ENCODE measurements at places on chromosomes 3 and 15.
A peak's percentile ranks its signal among the peaks of the same experiment; 100 is the strongest.

DNA sequence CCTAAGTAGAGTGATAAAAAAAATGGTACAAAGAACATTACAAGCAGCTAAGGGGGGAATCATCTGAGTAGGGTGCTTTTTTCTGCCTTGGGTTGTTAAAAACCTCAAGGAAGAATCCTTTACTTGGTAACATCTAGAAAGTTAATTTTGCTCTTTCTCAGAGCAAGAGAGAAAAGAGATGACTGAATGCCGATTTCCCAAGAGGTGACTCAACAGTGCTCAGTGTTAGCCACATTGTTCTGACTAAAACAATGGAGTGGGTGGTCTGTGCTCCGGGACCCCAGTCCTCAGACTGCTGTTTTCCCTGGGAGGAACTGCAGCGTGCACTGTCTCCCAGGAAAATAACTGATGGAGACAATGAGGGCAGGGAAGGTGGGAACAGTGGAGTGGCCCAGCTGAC, 41.1 kb upstream of the RASGRP1 start:
- DNase-seq: no peak

- no peak for DNase-seq
These were observed 943.6 kb downstream of the DIPK2A start for GRCh38 chr3:144915202-144915601.

- DNase-seq: no peak
These were observed 3.5 kb downstream of the ST6GAL1 start for GRCh38 chr3:186933816-186934215.

DNA sequence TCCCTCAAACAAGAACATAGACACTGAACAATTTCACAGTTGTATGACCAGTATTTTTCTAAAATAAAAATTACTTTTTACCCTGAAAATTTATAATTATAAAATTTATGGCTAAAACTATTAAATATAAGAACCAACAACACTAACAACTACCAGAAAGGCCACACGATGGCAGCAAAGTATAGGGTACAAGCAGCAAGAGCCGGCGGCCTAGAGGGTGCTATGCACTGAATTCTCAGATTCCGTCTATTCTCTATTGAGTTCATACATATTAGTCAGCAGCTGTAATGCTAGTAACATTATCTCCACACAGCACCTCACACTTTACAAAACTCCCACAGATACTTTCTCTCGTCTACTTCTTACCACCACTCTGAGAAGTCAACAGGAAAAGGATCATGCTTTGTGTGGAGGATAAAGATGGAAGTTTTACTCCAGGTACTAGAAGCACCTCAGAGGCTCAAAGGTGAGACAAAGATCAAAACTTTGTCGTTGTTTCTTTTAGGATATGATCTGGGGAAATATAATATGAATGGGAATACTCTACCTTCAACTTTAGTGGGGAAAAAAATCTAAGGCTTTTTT, 160.5 kb downstream of the FGF12 start:
- DNase-seq: peak; percentile 34

DNA sequence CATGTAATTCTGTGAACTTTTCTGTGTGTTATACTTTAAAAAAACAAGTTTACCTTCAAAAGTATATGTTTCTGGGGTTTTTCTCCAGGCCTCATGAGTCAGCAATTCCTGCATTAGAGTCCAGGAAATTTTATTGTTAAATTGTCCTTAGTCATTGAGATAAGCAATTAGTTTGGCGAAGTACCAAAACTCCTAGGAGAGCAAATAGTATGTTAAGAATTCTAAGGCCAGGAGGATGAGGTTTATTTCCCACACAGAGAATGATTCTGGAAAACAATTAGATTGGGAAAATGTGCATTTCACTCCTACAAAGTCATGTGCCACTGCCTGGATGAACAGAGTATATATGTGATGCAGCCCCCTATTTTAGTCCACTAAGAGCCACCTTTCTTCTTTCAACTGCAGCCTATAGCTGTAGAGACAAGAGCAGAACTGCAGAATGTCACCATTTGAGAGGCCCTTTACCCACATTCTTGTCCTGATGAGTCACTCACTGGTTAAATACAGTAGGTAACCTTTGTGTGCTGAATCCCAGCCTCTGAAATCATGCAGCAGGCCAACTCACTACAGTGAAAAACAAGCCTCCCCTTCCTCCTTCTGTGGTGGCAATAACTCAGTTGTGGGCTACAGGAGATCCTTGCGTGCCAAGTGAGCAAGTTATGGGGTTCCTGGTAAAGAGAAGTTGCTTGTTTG, 452.8 kb upstream of the THBS1 start:
- no peak for DNase-seq

GRCh38 chr3:28726840-28727239, 378.2 kb upstream of the AZI2 start:
- DNase-seq: no peak

DNA sequence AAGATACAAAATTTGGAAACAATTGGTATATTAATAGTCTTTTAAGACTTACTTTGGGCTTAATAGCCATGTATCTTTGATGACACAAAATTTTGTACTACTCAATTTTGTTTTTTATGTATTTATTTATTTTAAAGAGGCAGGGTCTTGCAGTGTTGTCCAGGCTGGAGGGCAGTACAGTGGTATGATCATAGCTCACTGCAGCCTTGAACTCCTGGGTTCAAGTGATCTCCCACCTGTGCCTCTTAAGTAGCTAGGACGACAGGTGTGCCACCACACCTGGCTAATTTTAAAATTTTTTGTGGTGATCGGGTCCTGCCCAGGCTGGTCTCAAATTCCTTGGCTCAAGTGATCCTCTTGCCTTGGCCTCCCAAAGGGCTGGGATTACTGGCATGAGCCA, 6.5 kb downstream of the SPRED1 start:
- no peak for DNase-seq

GRCh38 chr15:35693286-35693685, 147.3 kb upstream of the DPH6 start:
- DNase-seq: no peak

GRCh38 chr3:19063936-19064335, 84.4 kb upstream of the KCNH8 start:
- DNase-seq: no peak

DNA sequence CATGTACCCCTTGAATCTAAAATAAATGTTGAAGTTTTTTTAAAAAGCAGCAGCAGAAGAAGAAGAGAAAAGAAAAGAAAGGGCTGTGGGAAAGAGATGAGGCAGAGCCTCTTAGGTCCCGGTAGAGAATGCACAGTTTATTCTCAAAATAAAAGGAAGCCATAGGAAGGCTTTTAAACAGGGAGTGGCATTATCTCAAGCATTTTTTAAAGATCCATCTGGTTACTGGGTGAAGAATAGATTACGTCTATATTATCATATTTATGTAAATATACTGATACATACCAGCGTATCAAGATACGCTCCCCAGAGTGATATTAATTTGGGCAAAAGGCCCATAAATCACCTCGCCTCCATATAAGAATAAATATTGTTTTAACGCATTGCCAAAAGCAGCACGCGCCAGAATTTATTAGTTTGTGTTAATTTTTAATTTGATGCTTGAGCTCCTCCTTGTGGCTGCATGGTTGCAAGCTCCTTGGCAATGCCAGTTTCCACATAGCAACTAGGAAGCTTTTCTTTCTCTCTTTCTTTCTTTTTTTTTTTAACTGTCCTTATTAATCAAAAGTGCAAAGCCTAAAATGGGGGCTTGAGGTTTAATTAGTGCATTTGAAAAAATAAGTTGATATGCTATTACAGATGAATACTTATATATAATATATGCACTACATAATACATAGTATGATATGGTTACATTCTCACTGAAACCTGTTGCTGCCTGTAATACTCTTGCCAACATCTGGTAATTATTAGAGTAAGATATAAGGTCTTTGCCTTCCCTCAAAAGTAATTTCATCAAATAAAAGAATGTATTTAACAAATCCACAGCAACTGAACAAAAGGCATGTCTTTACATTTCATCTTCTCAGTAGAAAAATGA, 242.8 kb upstream of the UBE2E2 start:
- DNase-seq: no peak

DNA sequence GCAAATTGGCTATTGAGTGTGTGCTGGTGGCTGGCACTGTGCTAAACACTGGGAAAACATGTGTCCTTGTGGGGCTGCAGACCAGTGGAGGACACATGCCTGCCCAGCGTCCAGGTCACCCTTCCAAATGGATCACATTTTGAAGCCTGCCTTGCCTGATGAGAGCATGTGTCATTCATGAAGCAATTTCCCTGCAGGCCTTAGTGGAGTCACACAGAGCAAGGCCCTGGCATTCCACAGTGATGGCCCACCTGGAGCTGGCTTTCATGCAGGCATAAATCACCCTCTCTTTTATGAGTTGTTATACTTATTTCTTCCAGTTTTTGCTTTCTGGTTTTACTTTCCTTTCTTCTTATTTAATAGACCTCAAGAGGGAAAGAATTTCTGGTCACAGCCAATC, 219.5 kb downstream of the EPHB1 start:
- DNase-seq: no peak

GRCh38 chr3:43102773-43103480, 3.0 kb downstream of the POMGNT2 start:
- DNase-seq: no peak

DNA sequence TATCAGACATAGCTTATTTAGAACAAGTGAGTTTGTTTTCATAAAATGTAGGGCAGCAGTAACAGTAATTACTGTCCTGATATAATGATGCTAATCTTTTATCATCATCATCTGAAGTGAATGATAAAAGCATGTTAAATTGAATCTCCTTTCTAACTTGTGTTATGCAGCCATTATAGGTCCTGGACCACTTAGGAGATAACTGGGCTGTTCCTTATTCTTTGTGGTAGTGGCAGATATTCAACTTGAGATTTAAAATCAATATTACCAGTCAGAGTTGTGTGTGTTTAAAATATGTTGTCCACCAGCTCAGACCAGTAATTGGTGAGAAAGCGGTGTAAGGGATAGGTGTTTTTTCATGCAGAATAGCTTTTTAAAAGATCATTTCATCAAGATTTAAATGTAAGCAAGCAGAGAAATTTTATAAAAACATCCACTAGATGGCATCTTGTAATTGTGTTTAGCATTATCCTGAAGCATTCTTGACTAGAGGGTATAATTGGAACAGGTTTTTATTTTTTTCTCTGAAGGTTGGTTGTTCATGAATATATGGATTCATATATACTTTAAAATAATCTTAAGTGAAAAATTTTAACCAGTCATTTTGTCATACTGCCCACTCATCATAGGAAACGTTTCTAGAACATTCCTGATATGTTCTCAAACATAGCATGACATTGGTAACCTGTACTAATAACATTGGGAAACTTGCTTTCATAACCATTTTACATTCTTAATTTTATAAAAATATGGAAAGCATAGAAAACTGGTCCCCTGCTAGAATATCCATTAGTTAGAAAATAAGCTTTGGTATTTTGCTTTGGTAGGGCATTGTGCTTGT, 153.9 kb downstream of the BBX start:
- peak; percentile 52 for DNase-seq

DNA sequence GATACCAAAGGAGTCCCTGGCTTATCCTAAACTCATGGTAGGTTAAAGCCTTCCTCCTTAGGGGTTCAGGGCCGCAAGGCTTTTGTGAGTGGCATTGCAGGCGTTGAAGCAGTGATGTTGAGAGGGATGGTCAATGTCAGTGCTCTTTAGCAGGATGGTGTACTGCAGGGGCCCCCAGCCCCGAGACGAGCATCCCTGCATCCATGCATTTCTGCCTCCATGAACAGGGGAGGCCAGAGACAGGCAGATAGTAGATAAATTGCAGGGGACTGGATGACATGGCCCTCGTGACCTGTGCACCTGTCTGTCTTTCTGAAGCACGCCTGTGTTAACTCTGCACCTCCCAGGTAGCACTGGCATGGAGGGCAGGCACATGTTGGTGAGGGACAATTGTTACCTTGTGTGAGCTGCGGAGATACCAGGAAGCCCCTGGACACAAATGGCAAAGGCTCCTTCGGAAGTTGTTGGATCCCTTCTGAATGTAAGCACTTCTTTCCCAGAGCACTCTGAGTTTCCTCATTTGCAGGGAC, 133.5 kb downstream of the SNRPN start:
- DNase-seq: no peak

- DNase-seq: no peak
These were observed 15.5 kb upstream of the IL16 start for GRCh38 chr15:81181220-81181619.

GRCh38 chr3:176839901-176840300, 357.4 kb downstream of the TBL1XR1 start:
- no peak for DNase-seq

DNA sequence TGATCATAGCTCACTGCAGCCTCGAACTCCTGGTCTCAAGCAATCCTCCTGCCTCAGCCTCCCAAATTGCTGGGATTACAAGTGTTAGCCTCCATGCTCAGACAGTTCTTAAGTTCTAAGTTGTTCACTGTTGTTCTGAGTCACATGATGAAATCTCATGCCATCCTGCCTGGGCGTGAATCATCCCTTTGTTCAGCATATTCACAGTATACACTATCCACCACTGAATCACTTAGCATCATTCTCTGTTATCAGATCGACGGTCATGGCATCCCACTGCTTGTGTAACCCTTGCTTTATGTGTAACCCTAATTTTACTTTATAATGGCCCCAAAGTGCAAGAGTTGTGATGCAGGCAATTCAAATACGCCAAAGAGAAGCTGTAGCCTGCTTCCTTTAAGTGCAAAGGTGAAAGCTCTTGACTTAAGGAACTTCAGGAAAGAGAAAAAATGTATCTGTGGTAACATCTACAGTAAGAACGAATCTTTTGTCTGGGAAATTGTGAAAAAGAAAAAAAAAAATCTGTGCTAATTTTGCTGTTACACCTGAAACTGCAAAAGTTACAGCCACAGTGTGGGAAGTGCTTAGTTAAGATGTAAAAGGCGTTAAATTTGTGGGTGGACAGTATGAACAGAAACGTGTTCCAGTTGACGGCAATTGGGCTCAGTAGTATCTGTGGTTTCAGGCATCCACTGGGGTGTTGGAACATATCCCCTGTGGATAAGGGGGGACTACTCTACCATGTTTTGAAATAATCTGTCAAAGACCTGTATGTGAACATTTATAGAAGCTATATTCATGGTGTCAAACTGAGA, 80.6 kb downstream of the PCOLCE2 start:
- DNase-seq: no peak

DNA sequence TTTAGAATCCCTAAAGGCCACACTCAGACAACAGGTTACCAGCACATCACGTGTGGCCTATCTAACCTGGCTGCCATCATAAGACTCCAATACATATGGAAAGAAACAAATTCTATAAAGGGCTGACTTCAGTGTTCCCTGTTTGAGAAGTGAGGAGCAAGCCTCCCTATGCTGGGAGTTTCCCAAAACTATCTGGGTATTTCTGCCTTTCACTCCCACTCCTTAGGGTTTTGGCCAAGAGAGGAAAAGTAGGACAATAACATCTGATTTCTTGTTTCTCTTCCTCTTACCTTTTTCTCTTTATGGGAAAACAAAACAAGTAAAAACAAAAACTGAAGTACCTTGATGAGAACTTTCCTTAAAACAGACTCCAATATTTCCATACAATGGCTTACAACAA, 121.5 kb upstream of the COL8A1 start:
- no peak for DNase-seq

All from naive thymus-derived CD4-positive, alpha-beta T cell (primary cell).